Chondrocyte (in vitro differentiated cells): ENCODE measurements at places on chromosomes 13 and 19. TPM values are rescaled to one million over a fixed set of nuclear protein-coding genes. Genes with fewer than 3 reads are reported as not detected.

GRCh38 chr19:17511724-17512573 is 500 bp downstream of the PGLS start:
- no peaks in the 10 kb centered on the region for H3K27me3 ChIP-seq
- peaks cover 45% of the 10 kb centered on the region for H3K4me1 ChIP-seq
- DNase-seq: peak; percentile 96
- H3K4me3 ChIP-seq: peak overlapping the region; percentile 89
- peaks cover 10% of the 10 kb centered on the region for H3K36me3 ChIP-seq

GRCh38 chr19:18480006-18480691 is 41.7 kb downstream of the ELL start:
- DNase-seq: no peak
- H3K36me3 ChIP-seq: no peaks in the 10 kb centered on the region
- H3K4me1 ChIP-seq: peaks cover 58% of the 10 kb centered on the region
- no peaks in the 10 kb centered on the region for H3K27me3 ChIP-seq
- H3K4me3 ChIP-seq: no peak overlapping the region
- peak overlapping the region; percentile 94 for H3K27ac ChIP-seq

GRCh38 chr19:7903244-7904073 is at the start of gene MAP2K7:
Gene MAP2K7 (plus strand): TSS chr19:7903877. CDS start chr19:7903945, 68 bp downstream.
- H3K27me3 ChIP-seq: no peaks in the 10 kb centered on the region
- H3K27ac ChIP-seq: peak within 1 kb of the TSS; percentile 94
- H3K36me3 ChIP-seq: peaks cover 6% of the 10 kb centered on the region
- DNase-seq: peak; percentile 99

DNA sequence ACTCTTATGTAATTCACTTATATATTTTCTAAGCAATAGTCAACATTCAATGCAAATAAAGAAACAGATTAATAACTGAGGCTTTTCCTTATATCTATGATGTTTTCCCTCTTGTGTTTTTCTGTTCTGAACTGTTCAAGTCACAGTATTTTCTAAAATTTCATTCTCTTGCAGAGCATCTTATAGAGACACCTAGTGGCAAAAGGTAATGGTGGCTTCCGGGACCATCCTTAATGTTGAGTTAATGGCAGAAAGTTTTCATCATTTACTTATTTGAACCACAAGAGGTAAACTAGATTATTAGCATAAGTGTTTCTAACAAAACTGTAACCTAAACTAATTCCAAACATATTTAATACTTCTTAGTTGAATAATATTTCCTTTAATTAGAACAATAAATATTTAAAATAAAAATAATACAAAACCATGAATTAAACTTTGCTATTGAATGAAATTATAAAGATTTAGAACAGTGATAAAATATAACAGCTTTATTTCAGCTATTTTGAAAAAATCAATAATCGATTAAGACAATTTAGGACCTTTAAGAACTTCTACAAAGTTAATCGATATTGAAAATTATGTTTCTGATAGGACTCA is 1.7 kb upstream of the SLITRK5 start:
- no peak overlapping the region for H3K27ac ChIP-seq
- H3K27me3 ChIP-seq: peaks cover 23% of the 10 kb centered on the region
- DNase-seq: no peak
- H3K36me3 ChIP-seq: no peaks in the 10 kb centered on the region
- H3K4me3 ChIP-seq: no peak overlapping the region
- peaks cover 30% of the 10 kb centered on the region for H3K4me1 ChIP-seq

- DNase-seq: no peak
- H3K36me3 ChIP-seq: peaks cover 3% of the 10 kb centered on the region
- H3K27me3 ChIP-seq: no peaks in the 10 kb centered on the region
- peaks cover 17% of the 10 kb centered on the region for H3K4me1 ChIP-seq
- H3K27ac ChIP-seq: peak overlapping the region; percentile 99
Observed at GRCh38 chr19:52527956-52528351, 486 bp downstream of the ZNF808 start.

DNA sequence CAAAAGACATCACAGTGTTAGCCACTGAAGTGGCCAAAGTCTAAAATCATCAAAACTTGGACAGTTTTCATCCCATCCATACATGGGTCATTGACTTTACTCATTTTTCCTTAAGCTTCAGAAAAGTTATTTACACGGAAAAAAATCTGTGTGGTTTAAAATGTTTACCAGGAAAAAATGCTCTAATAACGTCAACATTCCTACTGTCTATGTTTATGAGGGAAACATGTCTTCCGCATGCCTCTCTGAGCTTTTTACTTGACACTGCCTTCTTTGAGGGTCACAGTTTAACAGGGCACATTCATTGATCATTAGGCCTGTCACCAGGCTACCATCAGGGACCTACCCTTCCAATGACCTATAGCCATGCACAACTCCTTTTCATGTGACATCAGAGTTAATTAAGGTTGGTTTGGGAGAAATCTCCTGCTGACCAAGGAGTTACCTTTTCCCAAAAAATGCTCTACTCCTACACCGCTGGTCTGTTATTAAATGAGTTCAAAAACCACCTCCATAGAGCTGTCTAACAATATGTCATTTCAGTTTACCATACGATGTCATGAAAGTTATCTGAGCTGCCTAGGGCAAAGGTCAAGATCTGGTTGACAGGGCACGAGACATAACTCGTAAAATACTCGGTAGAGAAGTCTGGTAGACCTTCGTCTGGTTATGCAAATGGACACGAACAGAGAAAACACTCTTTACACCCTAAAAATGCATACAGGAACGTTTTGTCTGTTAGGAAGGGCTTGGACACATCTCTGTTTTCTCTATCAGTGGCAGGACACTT is 17.8 kb downstream of the FLT1 start:
- no peaks in the 10 kb centered on the region for H3K36me3 ChIP-seq
- DNase-seq: no peak
- no peaks in the 10 kb centered on the region for H3K27me3 ChIP-seq
- no peak overlapping the region for H3K4me3 ChIP-seq
- H3K27ac ChIP-seq: no peak overlapping the region

- no peak overlapping the region for H3K4me3 ChIP-seq
- peaks cover 47% of the 10 kb centered on the region for H3K4me1 ChIP-seq
- peak overlapping the region; percentile 93 for H3K27ac ChIP-seq
Observed at GRCh38 chr13:32838945-32839344, 177.3 kb upstream of the KL start.

DNA sequence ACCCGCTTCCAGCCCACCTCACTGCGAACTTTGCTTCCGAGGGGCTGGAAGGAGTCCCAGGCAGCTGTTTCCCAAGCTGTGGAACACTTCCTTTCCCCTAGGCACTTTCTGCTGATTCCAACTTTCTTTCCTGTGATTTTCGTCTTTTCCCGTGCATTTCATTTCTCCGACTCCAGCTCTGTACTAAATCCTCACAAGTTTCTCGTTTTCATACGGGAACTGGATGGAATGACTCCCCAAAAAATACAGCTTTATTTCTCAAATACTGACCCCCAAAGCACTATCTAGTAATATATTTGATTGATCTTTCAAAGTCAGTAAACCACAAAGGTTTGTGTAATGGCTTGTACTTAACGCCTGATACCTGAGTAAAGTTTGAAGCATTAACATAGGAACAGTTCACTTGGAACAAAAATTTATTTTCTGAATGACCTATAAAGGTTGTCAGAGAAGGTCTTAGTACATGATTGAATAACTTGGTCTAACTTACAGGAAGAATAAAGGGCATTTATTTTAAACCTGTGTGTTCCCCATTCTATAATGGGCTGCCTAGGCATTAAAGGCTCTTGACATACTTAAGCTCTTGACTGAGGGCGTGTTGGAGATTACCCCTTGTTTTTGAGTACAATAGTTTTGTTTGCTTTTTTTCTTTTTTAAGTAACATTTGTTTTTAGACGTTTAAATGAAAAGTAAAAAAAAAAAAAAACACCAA is 1.3 kb upstream of the PCDH9 start:
- no peaks in the 10 kb centered on the region for H3K36me3 ChIP-seq
- H3K4me3 ChIP-seq: no peak overlapping the region
- H3K27ac ChIP-seq: peak overlapping the region; percentile 93
- H3K4me1 ChIP-seq: peaks cover 13% of the 10 kb centered on the region
- no peaks in the 10 kb centered on the region for H3K27me3 ChIP-seq

DNA sequence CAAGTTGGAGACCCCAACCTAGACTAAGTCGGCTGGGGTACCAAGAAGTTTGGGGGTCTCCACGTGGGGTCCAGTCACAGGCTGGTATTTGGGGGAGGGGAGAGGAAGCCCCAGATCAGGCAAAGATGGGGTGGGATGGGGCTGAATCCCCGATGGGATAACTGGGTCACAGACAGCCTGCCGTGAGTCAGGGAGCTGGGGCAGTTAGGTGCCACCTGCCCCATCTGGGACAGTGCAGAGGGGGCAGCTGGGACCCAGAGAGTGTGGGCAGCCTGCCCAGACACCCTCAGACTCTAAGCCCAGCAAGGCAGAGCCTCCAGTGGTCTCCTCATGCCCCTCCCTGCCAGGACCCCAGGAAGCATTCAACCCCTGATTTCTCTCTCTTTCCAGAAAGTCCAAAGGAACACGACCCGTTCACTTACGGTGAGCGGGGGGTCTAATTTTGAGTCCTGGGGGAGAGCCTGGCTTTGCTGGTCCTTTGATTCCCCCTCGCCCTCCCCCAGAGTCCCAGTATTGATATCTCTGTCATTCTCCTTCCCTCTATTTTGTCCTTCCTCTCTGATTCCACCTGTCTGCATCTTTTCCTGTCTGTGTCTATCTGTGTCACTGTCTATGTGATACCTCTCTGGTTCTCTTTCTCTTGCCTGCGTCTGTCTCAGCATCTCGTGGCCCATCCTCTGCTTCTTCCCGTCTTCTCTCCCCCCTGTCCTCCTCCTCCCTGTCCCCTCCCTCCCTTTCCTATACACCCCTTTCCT is 1.8 kb downstream of the FXYD1 start:
- peaks cover 17% of the 10 kb centered on the region for H3K27me3 ChIP-seq
- DNase-seq: no peak
- peaks cover 52% of the 10 kb centered on the region for H3K4me1 ChIP-seq
- no peaks in the 10 kb centered on the region for H3K36me3 ChIP-seq
- peak overlapping the region; percentile 49 for H3K27ac ChIP-seq

GRCh38 chr13:96248103-96248502 is 158.2 kb downstream of the HS6ST3 start:
- no peak overlapping the region for H3K27ac ChIP-seq
- no peaks in the 10 kb centered on the region for H3K36me3 ChIP-seq
- no peaks in the 10 kb centered on the region for H3K4me1 ChIP-seq
- H3K4me3 ChIP-seq: no peak overlapping the region
- H3K27me3 ChIP-seq: peaks cover 6% of the 10 kb centered on the region
- DNase-seq: no peak

DNA sequence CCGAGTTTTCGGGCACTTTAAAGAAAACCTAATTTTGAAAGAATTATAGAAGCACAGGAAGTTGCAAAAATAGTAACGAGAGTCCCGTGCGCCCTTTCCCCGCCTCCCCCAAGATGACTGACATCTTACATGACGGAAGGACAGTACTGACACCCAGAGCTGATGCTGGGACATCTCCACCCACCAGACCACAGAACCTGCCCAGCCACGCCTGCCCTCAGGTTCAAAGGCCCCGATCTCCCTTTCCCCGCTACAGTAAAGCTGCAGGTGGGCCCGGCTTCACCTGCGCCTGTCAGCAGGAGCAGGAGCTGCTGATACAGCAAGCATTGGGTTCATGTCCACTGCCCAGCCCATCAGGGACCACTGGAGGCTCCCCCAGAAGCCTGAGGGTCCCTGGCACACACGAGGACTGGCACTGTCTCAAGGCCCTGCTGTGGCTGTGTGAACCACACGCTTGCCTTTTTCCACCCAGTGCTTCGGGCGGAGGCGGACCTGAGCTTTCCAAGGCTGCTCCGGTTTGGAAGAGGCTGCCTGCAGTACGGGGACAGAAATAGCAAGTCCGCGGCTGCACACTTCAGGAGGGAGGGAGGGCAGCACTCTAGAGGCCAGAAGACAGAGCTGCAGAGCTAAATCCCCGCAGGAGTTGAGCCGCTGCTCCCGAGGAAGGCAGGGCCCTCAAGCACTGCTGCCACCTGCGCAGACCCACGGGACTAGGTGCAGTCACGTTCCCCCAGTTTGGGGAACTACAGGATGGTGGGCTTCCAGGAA is 8.7 kb downstream of the MAP2K2 start:
- peaks cover 29% of the 10 kb centered on the region for H3K36me3 ChIP-seq
- H3K27ac ChIP-seq: no peak overlapping the region
- no peak overlapping the region for H3K4me3 ChIP-seq
- peaks cover 2% of the 10 kb centered on the region for H3K4me1 ChIP-seq

The RASGRP4 gene
- total RNA-seq: not detected in 3 replicates

The RNF113B gene
- not detected in 3 replicates for total RNA-seq

The FCER2 gene
- total RNA-seq: not detected in 3 replicates

The IZUMO2 gene
- not detected in 3 replicates for total RNA-seq

The DACH1 gene
- 0.72 to 2.6 TPM (median 0.82 TPM) in 3 replicates for total RNA-seq
